ENCODE measurements at places on chromosomes 2 and 18.
A peak's percentile ranks its signal among the peaks of the same experiment; 100 is the strongest.

DNA sequence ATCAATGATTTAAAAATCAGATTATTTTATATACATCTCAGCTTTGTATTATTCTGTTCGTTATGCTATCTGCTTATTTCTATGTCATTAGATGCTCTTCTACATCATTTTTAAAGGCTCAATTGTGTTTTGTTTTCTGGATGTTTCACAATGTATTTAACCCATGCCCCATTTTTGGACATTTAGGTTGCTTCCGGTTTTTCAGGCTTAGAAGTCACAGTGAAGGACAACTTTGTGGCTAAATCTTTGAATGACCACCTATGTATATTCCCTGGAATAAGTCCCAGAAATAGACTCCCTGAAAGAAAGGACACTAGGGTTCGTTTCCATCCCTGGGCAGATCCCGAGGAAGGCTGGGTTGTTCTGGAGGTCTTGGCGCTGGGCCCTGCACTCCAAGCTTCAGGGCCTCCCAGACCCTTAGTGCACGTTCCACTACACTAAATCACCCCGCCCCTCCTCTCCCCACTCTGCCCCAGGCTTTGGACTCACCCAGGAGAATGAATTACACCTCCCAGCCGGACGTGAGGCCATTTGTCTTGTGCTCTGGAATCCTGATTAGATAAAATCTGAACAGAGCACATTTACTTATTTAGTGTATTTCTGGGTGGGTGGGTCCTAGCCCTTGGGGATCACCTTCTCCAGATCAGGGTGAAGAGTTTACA lies 188.2 kb downstream of the ZFP36L2 start:
- DNase-seq: no peak

GRCh38 chr18:24187049-24187448 lies 48.2 kb downstream of the CABYR start:
- DNase-seq: no peak

DNA sequence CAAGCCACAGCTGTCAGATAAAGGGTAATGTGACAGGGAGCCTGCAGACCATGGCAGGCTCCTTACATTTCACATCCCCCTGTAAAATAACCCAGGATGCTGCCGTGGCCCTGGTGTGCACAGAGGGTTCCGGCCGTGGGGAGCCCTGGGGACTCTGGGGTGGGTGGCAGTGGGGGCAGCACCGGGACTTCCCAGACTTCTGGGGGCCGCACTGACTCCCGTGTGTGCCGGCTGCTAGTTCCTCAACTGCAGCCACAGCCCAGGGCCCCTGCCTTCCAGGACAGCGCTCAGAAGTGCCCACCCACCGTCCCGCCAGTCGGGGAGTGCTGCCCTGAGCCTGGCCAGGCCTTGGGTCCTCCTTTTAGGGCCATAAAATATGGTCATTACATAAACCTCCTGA lies 56.5 kb downstream of the CIB4 start:
- DNase-seq: no peak

- DNase-seq: no peak
Observed at GRCh38 chr2:69032336-69032735, 19.4 kb downstream of the ANTXR1 start.

DNA sequence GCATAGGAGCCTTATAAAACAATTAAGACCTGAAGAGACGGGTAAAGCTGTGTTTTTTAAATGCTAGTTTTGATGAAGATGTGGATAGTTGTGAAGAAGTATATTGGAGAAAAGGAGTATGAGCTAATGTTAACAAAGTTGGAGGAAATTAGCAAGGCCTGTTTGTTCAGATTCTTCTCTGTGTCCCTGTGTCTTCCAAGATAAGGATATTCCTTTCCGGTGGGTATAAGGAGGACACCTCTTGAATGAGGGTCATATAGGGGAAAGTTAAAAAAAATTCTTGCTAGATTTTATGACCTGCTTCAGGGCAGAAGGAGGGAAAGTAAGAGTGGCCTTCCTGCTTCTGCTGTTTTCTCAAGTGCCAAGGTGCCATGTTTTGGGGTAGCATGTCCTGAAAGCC lies 59.0 kb downstream of the CCDC68 start:
- DNase-seq: no peak

GRCh38 chr2:2837746-2838547 lies 506.9 kb upstream of the MYT1L start:
- DNase-seq: no peak

DNA sequence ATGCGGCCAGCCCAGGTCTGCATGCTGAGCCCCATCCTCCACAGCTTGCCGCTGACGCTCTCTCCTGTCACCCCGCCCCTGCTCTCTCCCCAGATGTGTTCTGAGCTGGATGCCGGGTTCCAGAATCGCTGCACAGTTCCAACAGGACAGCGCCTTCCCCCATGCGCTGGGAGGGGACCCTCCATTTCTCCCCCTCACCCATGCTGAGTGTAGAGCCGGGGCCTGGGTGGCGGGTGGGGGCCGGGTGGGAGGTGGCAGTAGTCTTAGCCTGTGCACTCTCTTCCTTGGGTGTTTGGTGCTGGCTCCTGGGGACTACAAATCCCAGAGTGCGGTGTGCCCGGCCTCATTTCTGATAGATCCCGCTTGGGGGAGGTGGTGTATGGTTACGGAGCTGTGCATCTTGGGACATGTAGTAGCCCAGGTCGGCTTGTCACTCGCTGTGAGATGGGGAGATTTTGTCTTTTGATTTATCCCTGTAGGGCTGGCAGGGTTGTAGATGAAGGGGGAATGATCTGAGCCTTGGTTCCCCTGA lies 6.8 kb downstream of the DNAJB2 start:
- DNase-seq: no peak

GRCh38 chr18:71388148-71388547 lies 1099.3 kb downstream of the SOCS6 start:
- no peak for DNase-seq

- no peak for DNase-seq
Observed at GRCh38 chr2:135246711-135247270, 194.7 kb downstream of the RAB3GAP1 start.

DNA sequence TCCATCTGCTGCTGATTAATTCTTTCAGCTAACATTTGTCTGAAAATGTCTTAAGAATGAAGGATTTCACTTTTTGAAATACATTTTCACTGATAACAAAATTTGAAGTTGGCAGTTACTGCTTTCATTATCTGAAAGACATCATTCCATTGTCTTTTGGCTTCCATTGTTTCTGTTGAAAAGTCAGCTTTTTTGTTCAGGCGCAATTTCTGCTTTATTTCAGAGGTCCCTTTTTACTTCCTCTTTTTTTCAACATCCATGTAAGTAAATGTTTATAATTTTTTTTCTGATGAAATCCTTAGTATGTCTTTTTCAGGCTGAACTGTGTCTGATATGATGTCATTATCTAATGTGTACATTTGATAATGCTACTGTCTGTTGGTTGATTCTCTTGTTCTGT lies 184.2 kb downstream of the RND3 start:
- DNase-seq: no peak

GRCh38 chr2:108370080-108370479 lies 7.7 kb upstream of the SULT1C4 start:
- DNase-seq: no peak

- DNase-seq: no peak
Observed at GRCh38 chr2:60963190-60963589, 54.3 kb upstream of the PEX13 start.

- DNase-seq: no peak
Observed at GRCh38 chr2:151757861-151758260, 23.6 kb upstream of the NEB start.

GRCh38 chr18:73785300-73785699 lies 362.3 kb downstream of the FBXO15 start:
- DNase-seq: no peak

- DNase-seq: no peak
Observed at GRCh38 chr2:42794271-42795046, 2.1 kb upstream of the HAAO start.

DNA sequence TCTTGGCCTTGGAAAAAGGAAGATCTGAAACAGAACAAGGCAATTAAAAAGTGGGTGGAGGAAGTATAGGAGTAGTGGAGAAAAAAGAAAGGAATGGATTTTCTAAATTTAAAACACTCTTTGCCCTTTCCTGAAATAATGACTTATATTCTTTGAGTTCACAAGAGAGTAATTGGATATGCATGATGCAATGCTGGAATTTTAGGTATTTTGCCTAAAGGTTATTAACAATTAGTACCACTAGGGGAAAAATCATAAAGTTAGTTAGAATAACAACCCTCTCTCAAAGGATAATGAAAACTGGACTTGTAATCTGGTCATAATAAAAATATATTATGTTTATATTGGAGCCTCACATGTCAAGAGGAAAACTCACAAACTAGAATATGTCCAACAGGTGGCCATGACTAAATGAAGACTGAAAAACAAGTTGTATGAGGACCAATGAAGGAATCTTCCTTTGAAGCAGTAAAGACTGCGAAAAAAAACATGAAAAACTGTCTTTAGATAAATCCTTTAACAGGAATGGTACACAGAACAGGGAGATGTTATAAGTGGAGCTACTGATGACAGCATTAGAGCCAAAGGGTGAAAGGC lies 281.8 kb downstream of the NCKAP5 start:
- DNase-seq: no peak

- DNase-seq: peak; percentile 66
Observed at GRCh38 chr2:241558532-241559322, at the start of gene BOK. BOK (plus strand) TSS chr2:241558745; CDS start chr2:241559484, 739 bp downstream.

GRCh38 chr2:228747483-228747882 lies 523.6 kb downstream of the PID1 start:
- DNase-seq: no peak

- no peak for DNase-seq
Observed at GRCh38 chr2:20678086-20678395, 11.1 kb downstream of the GDF7 start.

GRCh38 chr2:156537141-156537540 lies 101.0 kb downstream of the GPD2 start:
- DNase-seq: no peak

DNA sequence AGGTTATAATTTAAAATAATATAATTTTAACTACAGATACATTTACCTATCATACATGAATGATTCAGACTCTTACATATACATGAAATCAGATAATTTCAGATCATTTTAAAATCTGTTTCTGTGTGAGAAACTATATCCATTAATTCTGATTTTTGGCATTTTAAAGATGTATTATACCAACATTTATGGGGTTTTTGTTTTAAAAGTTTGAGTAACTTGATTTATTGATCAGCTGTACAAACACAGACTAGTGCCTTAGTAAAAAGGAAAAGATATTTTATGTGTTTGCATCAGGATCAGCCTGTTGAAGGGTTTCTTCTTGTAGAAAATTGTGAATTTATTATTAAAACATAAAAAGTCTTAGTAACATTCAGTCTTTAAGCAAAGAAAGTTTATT lies 59.9 kb downstream of the KIAA1328 start:
- DNase-seq: no peak

- no peak for DNase-seq
Observed at GRCh38 chr18:7071600-7071999, 46.0 kb downstream of the LAMA1 start.

DNA sequence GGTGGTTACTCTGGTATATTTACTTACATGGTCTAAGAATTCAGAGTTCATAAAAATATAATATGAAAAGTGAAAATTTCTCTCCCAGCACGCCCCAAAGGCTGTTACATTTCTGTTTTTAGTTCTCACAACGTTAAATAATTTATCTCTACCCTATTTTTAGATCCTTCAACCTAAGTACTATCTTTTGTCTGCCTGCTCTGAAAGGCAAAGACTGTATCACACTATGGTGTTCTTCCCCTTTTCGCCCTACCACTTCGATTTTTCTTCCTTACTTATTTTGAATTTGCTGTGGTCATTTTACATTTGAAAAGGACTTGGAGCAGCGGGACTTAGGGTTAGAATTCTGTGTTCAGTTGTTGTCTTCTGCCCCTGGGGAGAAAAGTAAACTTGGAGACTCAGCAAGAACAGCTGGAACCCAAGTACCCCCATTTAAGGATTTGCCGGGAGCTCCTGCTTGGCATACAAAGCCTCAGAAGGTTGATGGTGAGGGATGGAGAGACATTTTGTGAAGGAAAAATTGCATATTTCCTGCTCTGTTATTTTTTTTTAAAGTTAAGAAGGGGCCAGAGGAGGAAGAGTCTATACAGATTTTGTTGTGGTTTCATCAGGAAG lies 19.0 kb downstream of the ADAM23 start:
- no peak for DNase-seq

GRCh38 chr2:171431677-171432167 lies 2.1 kb downstream of the METTL8 start:
- DNase-seq: no peak

DNA sequence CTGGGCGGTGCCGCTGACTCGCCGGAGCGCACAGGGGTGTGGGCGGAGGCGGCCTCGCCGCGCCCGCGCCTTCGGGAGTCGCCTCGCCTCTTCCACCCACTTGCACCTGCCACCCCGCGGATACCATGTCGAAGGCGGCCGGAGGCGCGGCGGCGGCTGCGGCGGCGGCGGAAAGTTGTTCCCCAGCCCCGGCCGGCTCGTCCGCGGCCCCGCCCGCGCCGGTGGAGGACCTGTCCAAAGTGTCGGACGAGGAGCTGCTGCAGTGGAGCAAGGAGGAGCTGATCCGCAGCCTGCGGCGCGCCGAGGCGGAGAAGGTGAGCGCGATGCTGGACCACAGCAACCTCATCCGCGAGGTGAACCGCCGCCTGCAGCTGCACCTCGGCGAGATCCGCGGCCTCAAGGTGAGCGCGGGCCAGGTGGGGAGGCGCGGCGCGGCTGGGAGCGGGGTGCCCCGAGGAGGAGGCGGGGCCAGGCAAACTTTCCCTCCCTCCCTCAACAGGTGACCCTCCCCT lies 766 bp downstream of the CCDC85A start:
- DNase-seq: no peak

DNA sequence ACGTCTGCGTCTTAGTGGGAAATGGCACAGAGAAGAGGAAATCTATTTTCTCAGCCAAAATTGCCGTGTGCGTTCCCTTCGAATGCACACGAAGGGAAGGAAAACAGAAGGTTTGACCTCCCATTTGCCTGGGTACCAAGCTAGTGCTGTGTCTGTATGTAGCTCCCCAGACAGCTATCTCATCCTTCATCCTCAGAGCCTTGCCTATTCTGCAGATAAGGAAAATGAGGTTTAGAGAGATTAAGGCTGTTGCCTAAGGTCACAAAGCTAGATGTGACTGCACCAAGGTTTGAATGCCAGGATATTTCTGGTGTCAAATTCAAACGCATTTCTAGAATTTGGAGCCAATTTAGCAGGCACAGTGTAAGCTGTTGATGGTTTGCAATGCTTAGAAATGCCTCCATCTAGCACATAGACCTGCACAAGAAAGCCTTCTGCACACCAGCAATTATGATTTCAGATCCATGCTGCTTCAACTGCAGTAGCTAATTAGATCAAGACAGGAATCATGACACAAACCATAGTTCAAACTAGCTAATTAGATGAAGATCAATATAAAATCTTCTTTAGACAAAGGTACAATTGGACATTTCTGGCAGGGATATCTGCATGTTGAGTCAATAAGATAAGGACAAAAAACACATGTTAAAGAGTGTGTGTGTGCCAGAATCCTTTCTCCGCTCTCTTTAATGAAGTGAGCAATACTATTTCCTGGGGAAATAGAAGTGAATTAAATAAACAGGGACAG lies 115.1 kb downstream of the CMPK2 start:
- DNase-seq: no peak

- DNase-seq: no peak
Observed at GRCh38 chr2:69997015-69997830, 35.8 kb upstream of the ASPRV1 start.

All from hypothalamus (tissue), 51 donors.